ENCODE measurements at places on chromosomes 3 and 15.

DNA sequence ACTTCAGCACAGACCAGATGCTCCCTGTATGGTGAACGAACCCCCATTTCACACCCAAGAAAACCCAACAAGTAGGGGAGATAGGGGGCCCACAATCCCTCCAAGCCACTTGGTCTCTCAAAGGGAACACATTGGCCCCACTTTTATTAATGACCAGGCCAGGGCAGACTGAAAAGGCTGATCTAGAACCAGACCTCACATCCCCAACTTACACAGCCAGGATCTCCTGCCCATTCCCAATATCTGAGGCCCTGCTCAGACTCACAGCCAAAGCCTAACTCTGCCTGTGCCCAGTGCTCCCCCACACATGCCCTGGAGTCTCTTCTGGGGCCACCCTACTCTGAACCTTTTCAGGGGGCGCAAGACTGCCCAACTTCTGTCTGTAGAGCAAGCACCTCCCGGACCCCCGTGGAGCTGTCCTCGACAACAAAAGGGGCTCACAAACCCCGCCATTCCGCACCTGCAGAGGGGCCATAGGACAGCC lies 1.8 kb downstream of the PLXNB1 start:
- no peak for DNase-seq

- DNase-seq, result no peak
These were observed 9.7 kb downstream of the SLC12A6 start for GRCh38 chr15:34327906-34328305.

DNA sequence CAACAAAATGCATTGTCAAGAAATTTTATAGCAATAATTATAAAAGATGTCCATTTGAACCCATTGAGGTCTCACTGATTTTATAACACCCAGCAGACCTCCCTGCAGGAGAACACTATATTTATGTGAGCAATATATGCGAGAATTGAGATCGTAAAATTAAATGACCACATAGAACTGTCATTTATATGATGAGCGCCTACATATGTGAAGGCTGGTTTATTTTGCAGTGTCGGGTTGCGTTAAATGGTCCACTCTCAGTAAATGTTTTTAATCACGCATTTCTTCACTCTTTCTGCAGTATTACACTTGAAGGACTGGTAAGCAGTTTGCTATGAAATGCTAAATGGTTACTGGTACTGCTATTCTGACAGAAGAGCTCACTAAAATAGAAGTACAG lies 408.5 kb upstream of the AGTR1 start:
- DNase-seq, result no peak

GRCh38 chr3:123778991-123779622 lies 105.0 kb downstream of the MYLK start:
- DNase-seq, result no peak

DNA sequence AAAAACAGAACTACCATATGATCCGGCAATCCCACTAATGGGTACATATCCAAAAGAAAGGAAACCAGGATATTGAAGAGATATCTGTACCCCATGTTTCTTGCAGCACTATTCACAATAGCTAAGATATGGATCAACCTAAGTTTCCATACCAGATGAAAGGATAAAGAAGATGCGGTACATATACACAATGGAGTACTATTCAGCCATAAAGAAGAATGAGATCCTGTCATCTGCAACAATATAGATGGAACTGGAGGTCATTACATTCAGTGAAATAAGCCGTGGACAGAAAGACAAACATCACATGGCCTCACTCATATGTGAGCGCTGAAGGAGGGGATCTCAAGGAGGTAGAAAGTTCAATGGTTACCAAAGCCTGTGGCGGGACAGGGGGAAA lies 3.0 kb downstream of the SLC41A3 start:
- DNase-seq, result no peak

GRCh38 chr15:95647531-95648277 lies 682.8 kb upstream of the NR2F2 start:
- DNase-seq, result no peak

GRCh38 chr3:3307491-3307890 lies 128.0 kb upstream of the CRBN start:
- DNase-seq, result no peak

DNA sequence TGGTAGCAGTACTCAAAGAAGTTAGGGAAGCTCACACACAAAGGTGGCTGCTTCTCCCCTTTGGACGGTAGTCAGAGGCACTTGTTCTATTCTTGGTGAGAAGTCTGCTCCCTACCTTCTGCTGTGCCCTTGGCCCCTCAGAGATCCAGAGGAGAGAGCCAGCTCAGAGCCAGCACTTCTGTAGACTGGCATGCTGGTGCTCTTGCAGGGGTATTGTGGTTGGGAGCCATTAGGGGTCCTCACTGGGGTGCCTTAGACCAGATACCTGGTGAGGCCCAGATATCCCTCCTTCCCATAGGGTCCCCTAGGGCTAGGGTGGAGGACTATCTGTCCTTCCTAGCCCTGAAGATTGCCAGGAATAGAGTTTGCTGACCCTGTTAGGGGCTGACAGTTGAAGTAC lies 140.6 kb downstream of the EEFSEC start:
- DNase-seq, result no peak

DNA sequence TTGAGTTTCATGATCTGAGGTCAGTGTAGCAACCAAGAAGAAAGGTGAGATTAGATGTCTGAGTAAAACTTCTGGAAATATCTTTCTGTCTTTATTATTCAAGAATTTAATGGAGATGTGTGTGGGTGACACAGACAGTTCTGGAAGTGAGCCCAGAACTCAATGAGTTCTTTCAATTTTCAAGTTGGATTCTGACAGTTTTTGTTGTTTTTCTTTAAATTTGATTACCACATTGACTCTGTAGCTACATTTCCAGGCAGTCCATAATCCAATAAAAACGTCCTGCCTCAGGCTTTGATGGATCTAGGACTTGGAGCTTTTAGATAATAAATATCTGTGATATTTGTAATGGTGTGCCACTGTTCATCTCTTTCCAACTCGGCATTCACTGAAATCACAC lies 3.9 kb upstream of the PARP14 start:
- no peak for DNase-seq

- no peak for DNase-seq
These were observed 563.6 kb upstream of the ADAMTS9 start for GRCh38 chr3:65251375-65251774.

All from RKO (cell line).